Femur (tissue), 1 donor: ENCODE measurements at places on chromosomes 5 and 9.

GRCh38 chr5:76209297-76209696 is 126.1 kb downstream of the SV2C start:
- DNase-seq: no peak

- no peak for DNase-seq
These were observed 29.5 kb upstream of the SMAD5 start for GRCh38 chr5:136103118-136103517.

- no peak for DNase-seq
These were observed 898 bp downstream of the STC2 start for GRCh38 chr5:173327084-173327947.

DNA sequence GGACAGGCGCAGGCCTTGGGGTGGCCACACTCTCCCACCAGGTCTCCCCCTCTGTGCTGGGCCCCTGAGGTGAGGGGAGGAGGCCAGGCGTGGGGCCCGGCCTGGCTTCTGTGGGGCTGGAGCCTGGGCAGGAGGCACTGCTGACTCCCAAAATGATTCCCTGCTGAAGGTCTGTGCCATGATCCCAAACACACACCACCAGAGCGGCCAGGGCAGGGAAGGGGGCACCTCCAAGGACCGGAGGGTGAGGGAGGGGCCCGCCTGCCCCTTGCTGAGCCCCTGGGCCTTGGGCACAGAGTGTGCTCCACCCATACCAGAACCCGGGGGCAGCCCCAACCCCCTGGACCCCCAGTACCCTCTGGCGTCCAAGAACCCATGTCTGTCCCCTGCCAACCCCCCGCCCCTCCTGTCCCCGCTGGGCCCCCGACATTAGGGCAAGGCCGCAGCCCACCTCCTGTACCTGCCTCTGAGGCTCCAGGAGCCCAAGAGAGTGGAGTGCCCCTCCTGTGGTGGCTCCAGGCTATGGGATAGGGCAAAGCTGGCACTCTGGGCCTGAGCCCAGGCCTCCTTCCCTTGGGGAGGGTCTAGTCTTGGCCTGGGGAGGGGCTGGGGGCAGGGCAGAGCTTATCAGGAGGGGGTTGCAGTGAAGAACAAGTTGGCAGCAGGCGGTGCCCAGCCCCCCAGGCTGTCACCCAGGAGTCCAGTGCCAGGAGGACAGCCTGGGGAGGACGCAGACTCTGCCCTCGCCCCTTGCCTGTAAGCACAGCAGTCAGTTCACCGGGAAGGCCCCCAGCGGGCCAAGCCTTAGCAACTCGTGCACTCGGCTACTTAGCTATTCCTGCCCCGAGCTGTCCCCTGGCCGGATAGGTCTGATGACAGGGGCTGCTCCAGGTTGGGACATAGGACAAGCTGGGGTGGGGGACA is 2.6 kb upstream of the EGFL7 start:
- peak; percentile 18 for DNase-seq

GRCh38 chr5:10913841-10914240 is 152.8 kb upstream of the DAP start:
- peak; percentile 32 for DNase-seq

GRCh38 chr9:108443741-108444140 is 412.0 kb downstream of the ACTL7B start:
- DNase-seq: no peak

GRCh38 chr9:134564431-134565170 is 77.0 kb upstream of the COL5A1 start:
- peak; percentile 32 for DNase-seq
